ENCODE measurements at places on chromosomes 2 and 18.

GRCh38 chr2:873651-874580 lies 76.7 kb upstream of the SNTG2 start:
- no peak for DNase-seq

- no peak for DNase-seq
These were observed 66.9 kb downstream of the HPCAL1 start for GRCh38 chr2:10369269-10370255.

DNA sequence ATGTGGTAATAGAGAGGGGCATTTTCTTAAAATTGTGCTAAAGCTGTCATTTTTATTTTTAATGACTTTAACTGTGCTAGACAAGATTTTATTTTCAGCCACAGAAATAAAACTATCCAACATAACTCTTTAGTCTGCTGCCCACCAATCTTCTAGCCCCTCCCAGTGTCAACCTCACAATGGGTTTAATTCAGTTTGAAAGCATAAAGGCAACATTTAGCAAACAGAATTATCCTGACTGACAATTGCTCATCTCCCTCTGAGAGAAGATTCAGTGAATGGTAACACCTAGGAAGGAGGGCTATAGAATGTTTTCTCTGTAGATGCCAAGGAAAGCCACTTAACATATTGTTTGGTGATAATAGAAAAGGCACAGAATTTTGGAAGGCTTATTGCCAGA lies 5.2 kb downstream of the ERMN start:
- DNase-seq = no peak

DNA sequence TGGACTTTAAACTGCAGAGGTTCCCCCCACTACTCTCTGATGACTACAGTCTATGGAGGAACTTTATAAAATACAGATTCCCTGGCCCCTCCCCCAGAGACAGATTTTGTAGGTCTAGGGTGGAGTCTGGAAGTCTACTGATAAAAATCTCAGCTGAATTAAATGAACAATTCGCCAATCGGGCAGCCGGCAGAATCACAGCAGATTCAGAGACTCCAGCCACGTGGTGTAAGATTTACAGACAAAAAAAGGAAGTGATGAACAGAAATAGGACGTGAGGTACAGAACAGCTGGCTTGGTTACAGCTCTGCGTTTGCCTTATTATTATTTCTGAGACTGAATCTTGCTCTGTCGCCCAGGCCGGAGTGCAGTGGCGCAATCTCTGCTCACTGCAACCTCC lies 21.4 kb upstream of the MTA3 start:
- DNase-seq = no peak

GRCh38 chr18:44537526-44537925 lies 143.2 kb upstream of the SETBP1 start:
- DNase-seq = no peak

- DNase-seq = no peak
These were observed 196.6 kb upstream of the LHCGR start for GRCh38 chr2:48952143-48952542.

DNA sequence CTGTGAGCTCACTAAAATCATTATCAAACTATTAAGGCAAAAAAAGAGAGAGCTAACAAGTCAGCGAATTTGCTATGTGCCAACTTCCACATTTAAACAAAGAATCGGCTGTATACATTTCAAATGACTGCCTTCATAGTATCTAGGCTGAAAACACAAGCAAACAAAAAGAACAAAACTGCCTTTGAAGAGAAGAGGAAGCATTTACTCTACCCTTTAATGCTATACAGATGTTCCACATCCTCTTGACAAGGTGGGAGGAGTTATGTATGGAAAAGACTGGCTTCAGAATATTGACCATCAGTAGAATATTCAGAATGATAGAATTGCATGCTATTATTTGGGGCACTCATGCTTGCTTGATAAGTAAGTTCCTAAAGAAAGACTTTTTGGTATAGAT lies 741.7 kb downstream of the PLCL1 start:
- no peak for DNase-seq

DNA sequence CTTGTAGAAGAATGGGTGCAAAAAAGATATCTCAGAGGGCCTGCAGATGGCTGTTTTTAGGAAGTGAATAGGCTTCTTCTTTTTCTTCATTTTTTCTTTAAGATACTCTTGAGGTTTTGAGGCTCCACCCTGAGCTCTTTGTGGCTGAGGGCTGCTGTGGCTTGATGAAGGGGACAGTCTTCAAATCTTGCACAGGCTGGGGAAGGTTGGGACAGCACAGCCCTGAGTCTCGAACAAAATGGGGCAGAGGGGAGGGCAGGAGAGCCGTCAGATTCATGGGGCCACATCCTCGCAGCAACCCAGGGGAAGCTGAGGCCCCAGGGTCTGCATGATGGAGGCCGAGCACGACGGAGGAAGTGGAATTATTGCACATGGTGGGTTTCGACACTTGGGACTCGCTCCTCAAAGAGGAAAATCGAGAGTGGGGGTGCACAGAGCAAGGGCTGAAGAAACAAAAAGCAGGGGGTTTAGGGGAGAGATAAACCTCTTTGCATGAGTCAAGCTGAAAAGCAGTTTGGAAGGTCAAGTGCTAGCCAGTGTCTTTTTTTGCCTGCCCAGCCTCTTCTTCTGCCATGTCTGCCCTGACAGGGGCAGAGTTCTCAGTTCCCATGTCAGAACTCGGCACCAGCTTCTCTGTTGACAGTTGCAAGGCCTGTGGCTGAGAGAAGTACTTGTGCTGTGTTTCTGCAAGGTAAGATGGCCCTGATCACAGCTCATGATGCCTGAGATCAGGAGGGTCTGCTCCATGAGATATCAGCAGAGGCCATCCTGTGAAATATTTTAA lies 19.5 kb downstream of the INPP4A start:
- no peak for DNase-seq

DNA sequence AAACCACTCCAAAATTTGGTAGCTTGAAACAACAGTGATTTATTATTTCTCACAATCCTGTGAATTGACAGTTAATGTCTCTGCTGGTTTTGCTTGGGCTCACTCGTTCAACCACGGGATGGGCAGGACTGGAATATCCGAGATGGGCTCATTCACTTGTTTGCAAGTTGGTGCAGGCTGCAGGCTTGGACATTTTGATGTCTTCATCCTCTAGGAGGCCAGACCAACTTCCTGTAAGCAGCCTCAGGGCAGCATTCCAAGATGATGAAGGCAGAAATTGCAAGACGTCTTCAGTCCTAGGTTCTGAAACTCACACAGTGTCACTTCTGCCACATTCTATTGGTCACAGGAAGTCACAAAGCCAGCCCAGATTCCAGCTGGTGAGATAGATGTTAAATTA lies 47.1 kb downstream of the GPR39 start:
- DNase-seq = no peak

- DNase-seq = no peak
These were observed 156.7 kb downstream of the ARHGAP28 start for GRCh38 chr18:6885992-6886796.

GRCh38 chr2:138029276-138029675 lies 65.0 kb downstream of the HNMT start:
- no peak for DNase-seq

GRCh38 chr2:211473116-211473515 lies 916.7 kb downstream of the CPS1 start:
- no peak for DNase-seq

GRCh38 chr2:219204425-219205164 lies 2.0 kb upstream of the ZFAND2B start:
- DNase-seq = no peak

- no peak for DNase-seq
These were observed 13.4 kb downstream of the ITGA6 start for GRCh38 chr2:172440795-172441194.

DNA sequence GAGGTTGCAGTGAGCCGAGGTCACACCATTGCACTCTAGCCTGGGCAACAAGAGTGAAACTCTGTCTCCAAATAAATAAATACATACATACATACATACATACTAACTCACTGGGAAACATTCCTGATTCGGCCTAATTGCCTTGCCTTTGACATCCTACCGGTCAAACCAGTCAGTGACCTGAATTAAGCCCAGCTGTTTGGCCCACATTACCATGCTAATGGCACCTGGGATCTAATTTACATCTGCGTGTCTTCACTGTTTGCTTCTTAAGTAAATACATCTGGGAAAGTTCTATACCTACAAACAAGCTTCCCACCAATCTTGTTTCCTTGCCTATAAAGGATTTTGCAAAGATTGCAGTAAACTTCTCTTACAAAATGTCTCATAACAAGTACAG lies 230.2 kb upstream of the ZC3H15 start:
- DNase-seq = no peak

DNA sequence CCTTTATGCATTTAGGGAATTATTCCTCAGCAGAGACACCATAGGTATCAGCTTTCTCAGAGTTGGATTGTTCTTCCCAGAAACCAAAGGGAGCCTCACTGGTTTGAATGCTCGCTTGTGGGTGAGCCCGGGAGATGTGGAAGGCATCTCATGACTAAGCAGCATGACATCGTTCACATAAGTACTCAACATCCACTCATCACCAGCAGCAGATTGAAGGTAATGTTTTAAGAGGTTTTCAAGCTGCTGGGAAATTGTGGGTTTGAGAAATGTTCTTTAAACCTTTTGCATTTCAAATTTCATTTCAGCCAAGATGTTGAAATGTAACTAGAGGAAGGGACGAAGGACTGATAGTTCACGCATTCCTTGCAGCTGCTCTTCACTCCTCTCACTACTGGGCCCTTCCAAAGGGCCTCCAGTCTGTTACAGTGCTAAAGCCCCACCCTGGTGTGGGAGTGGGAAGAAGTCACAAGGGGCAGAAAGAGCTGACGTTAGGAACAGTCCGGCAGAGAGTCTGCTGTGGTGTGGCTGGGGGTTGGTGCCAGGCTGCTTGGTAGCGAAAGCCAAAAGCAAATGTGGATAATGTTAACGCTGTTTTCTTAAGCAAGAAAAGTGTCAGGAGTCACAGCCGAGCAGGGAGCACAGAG lies 324.5 kb upstream of the EPHA4 start:
- peak; percentile 40 for DNase-seq

GRCh38 chr2:119011162-119011909 lies 69.3 kb downstream of the MARCO start:
- DNase-seq = peak; percentile 42

DNA sequence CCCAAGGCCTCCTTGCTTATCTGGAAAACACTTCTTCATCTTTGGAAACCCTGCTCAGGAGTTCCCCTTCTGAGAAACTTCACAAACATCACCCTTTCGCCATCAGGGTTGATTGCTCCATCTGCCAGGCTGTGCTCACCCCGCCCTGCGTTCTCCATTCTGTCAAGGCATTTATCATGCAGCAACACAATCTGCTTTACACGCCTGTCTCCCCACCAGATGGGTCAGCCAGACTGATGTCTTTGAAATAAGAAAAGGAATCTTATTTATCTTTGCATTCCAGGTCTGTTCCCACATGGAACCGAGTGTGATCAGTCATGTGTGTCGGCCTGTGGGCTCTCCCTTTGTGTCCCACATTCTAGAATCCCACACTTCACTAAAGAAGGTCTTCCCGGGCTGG lies 110.0 kb upstream of the ARL4C start:
- DNase-seq = no peak

DNA sequence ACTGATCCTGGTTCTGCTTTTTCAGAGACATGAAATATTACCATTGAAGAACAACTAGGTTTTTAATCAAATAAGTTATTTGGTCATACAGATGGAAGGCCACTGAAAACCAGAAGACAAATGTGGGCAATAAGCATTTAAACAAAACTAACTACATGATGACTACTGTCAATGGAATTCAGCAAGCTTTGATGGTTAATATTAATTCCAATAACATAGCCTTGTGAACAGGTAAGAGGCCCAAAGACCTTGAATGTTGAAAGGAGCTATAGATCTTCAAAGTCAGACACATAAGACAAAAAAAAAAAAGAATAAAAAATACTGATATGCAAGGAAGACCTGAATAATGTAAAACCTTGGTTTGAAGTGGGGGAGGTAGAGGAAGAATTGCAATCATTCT lies 1955.6 kb upstream of the CELF4 start:
- DNase-seq = no peak

- DNase-seq = no peak
These were observed 153.8 kb upstream of the RASGRP3 start for GRCh38 chr2:33322612-33323011.

- no peak for DNase-seq
These were observed 602 bp upstream of the VWC2L start for GRCh38 chr2:214410128-214410775.

DNA sequence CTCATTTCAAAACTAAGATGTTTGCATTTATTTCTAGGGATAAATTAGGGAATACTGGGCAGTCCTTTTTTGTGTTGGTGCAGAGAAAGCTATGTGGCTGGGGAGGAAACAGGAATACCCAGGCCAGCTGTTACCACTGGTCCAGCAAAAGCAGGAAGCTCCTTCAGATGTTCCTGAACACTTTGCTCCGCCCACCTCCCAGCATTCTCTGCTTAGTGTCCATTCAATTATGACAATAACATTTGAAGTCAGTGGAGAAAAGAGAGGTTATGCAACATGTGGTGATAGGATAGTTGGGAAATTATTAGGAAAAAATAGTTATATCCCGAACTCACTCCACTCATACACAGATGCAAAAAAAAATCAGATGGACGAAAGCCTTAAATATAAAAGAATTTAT lies 22.1 kb upstream of the ARPC2 start:
- DNase-seq = no peak

DNA sequence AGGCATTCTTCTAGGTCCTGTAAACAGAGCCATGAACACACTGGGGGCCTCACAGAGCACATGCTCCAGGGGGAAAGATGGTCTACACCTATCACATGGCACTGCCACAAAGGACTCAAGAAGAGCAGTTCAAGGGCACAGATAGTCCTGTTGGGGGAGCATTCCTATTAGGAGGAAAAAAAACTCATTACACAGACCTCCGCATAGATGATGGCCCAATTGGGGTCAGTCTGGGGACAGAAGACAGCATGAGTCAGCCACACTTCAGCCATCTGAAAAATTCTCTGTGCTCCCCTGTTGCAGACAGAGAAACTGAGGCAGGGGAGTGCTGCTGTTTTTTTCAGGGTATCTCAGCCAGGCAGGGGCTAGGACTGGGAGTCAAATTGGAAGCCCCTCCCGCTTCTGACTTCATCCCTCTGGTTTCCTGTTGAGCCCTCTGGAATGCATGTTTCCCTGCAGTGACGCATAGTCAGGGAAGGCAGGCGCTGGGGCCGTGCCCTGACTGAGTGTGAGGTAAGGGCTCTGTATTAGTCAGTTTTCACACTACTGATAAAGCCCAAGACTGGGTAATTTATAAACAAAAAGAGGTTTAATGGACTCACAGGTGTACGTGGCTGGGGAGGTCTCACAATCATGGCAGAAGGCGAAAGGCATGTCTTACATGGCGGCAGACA lies 67.9 kb downstream of the RHOB start:
- DNase-seq = no peak

DNA sequence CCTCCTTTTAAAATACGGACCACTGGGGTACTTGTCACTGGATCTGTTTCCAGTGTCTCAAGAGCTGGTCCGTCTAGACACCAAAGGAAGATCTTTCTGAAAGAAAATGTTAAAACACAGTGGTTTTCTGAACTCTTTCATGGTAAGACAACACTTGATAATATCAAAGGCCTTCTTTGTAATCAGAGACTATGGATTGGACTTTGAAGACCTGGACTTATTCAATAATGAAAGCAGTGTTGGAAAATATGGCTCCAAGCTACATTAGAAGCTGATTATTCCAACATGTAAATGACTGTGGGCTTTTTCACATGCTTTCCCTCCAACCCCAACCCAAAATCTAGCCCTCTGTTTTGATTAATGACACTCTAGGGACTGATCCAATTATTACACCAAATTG lies 329.4 kb upstream of the LYPD1 start:
- DNase-seq = no peak
